ENCODE measurements at places on chromosomes 16 and 17.

DNA sequence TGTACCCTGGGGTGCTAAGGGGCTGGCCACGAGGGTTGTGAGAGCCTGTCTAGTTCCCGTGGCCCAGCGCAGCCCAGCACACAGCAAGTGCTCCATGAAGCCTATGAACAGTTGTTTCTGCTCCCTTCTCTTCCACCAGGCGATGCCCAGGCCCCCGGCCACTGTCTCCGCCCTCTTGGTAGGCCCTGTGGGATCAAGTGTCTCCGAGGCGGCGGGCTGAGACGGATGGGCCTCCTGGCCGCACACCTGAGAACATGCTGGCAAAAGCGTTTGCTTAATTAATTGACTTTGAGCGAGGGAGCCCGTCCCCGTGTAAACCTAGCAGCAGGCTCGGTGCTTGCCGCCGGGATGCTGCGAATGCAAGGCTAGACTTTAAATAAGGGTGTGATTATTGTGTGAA is 129.7 kb upstream of the GSE1 start:
- DNase-seq, result no peak

DNA sequence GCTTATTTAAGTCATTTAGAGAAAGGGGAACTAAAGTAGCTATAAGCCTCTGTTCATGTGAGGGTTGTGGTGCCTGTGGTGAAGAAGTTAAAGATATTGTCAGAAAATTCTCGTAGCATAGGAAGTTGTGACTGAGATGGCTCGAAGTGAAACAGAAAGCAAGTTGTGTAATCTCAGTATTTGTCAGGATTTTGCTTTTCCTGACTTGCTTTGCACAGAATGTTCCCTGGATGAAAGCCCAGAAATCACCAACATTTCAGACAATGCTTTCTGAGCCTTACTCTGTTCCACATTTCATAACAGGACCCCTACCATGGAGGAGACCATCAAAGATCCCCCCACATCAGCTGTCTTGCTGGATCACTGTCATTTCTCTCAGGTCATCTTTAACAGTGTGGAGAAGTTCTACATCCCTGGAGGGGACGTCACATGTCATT is 10.6 kb downstream of the CALCOCO2 start:
- DNase-seq, result peak; percentile 85

GRCh38 chr17:36544044-36544306 is 744 bp upstream of the GGNBP2 start:
- no peak for DNase-seq

- DNase-seq, result peak; percentile 31
Measured at GRCh38 chr16:68369697-68370580, 59.1 kb downstream of the PRMT7 start.

GRCh38 chr16:72942021-72942420 is 105.9 kb downstream of the ZFHX3 start:
- DNase-seq, result no peak

DNA sequence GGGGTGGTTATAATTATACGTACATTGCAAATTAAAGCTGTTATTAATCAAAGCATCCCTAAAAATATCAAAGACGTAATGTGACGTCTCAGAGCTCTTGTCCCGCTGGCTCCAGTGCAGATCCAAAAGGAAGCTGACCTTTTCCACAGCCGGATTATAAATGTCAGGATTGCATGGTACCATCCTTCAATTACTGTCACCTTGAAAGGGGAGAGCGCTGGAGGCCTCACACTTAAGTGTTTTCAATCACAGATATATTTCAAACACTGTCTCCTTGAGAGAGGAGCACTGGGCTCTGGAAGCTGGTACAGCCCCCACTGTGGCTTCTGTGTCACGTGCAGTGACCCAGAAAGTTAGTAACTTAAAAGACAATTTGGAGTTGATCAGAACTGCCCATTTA is 94.2 kb downstream of the AIPL1 start:
- DNase-seq, result no peak

All from T-helper 2 cell (primary cell).